ENCODE measurements at places on chromosomes 4 and X.

- DNase-seq = no peak
Observed at GRCh38 chr4:81790477-81790876, 318.8 kb upstream of the RASGEF1B start.

DNA sequence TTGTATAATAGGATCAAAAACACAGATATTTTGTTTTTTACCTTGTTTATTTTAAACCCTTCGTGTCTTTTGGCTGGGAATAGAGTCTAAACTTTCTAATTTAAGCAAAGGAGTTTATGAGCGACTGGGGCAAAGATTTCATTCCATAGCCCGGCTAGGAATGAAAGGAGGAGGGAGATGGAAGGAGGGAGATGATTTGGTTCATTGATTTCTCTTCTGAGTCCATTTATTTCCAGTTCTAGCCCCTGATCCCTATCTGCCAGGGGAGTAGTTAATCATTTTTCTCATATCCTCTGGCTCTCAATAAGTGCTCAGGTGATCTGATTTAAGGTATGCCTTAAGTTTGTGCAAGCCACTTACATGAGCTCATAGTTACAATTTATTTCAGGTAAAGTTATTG is 120.0 kb downstream of the SPRY1 start:
- DNase-seq = no peak

GRCh38 chr4:55303760-55304165 is 42.3 kb upstream of the SRD5A3 start:
- peak; percentile 48 for DNase-seq

- no peak for DNase-seq
Observed at GRCh38 chrX:123358457-123358856, 174.4 kb downstream of the GRIA3 start.

GRCh38 chrX:63889001-63889400 is 104.0 kb upstream of the ARHGEF9 start:
- DNase-seq = peak; percentile 87

DNA sequence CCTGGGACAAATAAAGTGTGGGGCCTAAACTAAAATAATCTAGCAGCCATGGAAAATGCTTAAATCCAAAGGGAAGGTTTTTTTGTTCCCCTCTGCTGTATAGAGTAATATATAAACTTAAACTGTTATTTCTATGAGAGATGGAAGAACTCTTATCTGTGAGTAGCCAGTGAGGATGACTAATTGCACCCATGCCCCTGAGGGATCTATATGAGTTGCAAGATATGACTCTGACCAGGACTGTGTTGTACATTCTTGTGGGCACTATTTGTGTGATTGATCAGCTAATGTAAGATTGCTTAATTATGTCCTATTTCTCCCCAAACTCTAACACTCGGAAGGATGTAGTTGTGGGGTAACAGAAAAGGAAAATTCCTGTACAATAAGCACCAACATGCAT is 35.2 kb upstream of the AMBN start:
- DNase-seq = peak; percentile 76

GRCh38 chrX:148577741-148578140 is 77.3 kb downstream of the AFF2 start:
- DNase-seq = no peak

DNA sequence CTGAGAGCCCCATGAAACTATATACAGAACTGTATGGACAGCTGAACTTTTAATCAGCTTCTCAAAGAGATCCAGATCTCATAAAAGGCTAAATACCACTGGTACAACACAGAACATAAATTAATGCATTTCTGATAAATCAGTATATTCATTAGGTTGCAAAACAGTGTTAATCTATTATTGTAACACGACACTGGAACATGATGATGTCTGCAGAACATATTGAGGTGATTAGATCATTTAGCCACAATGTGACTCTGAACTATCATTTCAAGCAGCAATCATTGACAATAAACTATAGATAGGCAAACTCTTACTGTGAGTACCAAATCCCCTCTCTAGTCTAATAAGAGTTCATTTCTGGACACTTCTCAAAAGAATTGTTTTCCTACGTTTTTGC is 50.3 kb downstream of the GASK1B start:
- DNase-seq = no peak
